Thoracic aorta (tissue), 2 donors: ENCODE measurements at places on chromosomes 2 and 18.

DNA sequence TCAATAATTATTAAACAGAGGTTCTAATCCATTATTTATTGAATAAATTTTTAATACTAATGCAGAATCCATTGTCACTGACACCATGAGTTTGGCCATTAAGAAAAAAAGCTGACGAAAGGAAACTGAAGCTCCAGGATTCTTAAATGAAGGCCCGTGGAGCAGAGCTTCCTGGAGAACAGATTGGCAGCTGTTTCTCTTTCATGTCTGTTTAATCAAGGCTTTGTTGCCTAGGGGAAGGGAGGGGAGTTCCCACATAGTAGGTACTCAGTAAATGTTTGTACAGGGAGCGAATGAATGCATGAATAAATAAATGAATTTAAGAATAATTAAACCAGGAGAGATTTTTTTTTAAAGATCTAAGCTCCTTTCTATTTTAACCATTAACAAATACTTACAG is 315.1 kb upstream of the KLHL29 start:
- DNase-seq: no peak

DNA sequence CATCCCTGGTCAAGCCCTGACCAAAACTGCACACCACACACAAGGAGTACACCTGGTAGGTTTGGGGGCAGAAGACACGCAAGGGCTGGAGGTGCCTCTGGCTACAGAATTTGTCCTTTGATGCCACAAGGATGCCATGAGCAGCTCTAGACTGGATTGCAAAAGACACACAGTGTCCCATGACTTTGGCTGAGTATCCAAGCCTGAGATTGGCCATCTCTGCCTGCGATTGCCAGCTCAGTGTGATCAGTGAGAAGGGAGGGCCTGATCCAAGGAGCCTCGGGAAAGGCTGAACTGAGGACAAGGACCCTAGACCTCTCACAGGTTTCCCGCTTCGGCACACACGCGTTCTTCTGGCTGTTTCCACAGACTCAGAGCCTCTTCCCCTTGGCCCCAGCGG is 60.0 kb upstream of the FOSL2 start:
- DNase-seq: no peak

DNA sequence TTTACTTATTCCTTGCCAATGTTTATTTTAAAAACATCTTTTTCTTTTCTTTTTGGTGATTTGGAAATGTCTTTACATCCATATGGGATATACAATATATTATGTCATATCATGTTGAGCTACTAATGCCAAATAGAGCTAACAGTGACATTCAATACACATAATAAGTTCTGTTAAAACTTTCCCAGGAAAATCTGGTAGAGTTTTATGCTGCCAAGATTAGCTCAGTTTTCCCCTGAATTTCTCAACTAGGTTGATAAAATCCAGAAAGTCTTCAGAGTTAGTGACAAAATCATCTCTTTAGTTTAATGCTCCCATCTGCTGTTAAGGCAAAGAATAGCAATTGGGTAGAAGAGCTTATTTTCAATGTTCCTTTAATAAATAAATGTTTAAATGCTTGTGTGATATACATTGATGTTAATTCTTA is 9.9 kb downstream of the COL3A1 start:
- DNase-seq: no peak

- DNase-seq: no peak
Measured at GRCh38 chr2:217610401-217610814, 392.4 kb downstream of the TNS1 start.

DNA sequence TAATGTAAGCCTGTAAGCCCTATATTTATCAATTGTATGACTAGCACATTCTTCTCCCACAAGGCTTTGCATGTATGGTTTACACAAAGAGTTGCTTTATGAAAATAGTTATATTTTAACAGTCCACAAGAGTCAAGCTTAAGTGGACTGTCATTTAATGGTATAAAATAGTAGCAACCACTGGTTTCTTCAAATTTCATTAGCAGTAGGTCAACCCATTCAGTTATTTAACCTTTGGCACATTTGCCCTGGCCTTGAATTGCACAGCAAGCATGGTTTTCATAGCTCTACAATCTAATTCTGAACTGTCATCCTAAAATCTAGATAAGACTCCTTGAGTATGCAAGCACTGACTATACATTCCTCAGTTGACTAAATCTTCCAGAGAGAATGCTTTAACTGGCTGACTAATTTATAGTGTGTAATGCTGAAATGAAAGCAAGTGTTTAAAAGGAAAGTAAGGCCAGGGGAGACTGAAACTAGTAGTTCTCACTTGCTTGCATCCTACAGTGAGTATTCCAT is 1.8 kb downstream of the DPP4 start:
- DNase-seq: no peak
